ENCODE measurements at places on chromosomes 12 and 14. TPM values are rescaled to one million over a fixed set of nuclear protein-coding genes. Genes with fewer than 3 reads are reported as not detected.

DNA sequence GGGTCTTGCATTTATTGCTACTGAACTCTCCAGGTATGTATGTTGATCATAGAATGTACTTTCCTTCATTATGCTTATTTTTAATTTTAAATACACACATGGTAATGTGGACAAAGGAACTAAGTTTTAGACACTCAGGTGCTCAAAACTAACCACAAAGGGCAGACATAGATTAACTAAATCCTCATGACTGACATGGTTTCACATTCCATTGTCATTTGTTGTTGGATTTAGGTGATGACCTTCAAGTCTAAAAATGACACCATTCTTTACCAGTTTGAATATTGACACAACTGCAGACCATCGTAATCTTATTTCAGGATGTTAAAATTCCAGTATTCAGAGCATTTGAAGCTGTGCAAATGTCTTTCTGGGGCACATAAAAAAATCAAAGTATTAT lies 128.4 kb downstream of the BBS10 start:
- DNase-seq, result no peak

DNA sequence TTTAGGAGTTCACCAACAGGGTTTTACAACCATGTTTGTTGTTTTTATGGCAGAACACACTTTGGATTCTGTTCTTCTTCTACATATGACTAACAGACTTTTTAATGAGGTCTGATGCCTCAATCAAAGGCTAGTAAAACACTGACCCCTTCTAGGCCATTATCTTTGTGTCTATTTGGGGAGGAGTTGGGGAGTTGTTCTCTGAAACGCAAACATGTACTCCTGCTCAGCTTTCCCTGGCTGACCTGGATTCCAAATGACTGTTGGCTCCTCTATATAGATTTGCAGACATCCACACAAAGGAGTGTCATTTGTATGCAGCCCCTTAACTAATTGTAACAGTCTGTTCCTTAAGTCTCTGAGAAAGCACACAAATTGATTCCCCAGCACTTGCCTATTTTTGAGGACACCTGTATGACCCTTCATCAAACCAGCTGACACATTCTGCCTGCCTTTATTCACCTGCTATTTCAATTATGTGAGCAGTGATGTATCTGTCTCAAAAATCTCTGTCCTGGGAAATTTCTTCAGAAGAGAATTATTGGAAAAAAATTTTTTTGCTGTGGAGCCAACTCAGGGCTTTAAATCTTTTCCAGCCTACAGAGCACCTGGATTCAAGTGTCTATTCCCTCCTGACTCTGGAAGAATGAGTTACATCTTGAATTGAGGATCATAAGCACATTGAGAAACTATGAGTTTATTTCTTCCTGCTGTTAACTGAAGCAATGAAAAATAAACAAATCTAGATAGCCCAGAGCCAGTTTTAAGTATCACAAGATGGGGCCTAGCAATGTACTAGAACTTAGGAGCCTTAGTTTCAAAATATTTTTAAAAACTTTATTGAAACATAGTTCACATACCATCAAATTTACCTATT lies 417.2 kb downstream of the RAD51B start:
- no peak for DNase-seq

DNA sequence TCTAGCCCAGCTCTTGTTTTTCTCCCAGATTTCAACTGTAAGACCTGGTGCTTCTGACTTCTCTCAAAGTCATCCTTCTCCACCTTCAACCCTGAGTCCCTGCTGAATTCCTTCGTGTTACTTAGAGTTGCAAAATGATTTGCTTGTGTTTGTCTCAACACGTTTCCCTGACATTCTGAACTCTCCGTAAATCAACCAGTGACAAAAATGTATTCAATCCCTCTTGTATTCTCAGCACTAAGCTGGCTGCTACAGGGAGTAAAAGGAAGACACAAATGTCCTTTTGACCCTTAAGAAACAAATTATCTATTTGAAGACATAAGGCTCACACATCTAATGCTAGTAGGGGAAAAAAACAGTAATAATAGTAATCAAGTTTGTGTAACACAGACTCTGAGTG lies 514.0 kb upstream of the TMPO start:
- no peak for DNase-seq

- peak; percentile 97 for DNase-seq
These were observed 7.7 kb upstream of the LTBP2 start for GRCh38 chr14:74619672-74620131.

- no peak for DNase-seq
These were observed 3.1 kb downstream of the ZBTB42 start for GRCh38 chr14:104803912-104804410.

DNA sequence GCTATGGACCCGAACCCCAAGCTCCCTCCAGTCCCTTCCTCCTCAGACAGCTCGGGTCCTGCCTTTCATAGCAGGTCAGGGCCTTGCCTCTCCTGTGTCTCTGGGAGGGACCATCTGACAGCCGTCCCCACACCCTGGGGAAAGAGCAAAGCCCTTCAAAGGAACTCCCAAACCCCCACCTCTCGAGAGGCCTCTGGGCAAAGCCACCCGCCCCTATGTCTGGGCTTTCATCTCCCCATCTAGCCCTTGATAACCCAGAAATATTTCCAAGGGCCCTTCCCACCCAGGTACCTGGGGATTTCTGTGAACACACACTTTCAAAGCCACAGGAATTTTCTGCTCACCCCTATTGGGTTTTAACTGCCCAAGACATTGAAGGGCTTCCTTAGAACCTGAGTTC lies 32.1 kb downstream of the SNRNP35 start:
- DNase-seq, result no peak

- DNase-seq, result no peak
These were observed 8.4 kb downstream of the ARHGEF25 start for GRCh38 chr12:57619434-57620244.

GRCh38 chr12:11769723-11770514 lies 120.4 kb downstream of the ETV6 start:
- no peak for DNase-seq

GRCh38 chr12:101694986-101695385 lies 2.5 kb upstream of the CHPT1 start:
- no peak for DNase-seq

DNA sequence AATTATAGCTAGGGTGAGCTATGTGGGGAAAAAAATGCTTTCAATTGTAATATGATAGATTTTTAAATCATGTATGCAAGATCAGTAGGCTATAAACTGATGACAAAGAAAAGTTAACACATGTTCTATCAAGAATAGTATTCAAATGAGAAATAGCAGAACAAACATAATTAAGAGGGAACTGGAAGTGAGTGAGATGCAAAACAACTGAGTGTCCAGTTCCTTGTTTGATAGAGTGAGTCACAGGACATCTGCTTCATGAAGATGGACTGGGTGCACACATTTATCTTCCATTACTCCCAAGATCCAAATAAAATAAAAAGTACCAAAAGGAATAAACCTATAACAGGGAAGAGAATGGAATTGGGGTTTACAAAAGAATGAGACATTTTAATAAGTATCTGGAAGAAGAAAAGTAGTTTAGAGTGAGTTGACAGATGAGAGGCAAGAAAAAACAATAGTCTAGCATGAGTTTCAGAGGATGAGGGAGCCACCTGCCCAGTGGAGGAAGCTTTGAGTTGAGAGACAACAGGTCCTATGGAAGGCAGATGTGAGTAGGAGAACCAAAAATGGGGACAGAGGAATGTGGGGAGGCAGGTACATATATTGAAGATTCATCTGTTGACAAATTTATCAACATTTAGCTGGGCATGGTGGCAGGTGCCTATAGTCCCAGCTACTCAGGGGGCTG lies 178.1 kb upstream of the ARHGAP5 start:
- no peak for DNase-seq

DNA sequence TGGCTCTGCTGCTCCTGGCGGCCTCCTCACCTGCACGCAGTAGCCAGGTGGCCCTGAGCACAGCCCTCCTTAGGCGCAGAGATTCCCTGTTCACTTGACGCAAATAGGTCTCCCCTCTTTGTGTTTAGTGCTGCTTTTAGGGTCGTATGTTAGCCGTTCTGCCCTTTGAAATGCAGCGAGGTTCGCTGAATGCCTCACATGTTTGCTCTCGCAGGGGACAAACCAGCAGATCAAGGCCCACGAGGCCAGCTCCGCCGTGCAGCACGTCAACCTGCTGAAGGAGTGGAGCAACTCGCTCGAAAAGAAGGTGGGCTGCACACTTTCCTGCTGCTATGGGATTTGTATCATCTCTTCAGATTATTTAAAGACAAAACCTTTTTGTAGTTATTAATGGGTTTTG lies 31.4 kb upstream of the AMN start:
- DNase-seq, result no peak

- DNase-seq, result no peak
These were observed 219.9 kb downstream of the PPM1H start for GRCh38 chr12:62714774-62715721.

- no peak for DNase-seq
These were observed 770.9 kb upstream of the FOXG1 start for GRCh38 chr14:27995691-27996090.

DNA sequence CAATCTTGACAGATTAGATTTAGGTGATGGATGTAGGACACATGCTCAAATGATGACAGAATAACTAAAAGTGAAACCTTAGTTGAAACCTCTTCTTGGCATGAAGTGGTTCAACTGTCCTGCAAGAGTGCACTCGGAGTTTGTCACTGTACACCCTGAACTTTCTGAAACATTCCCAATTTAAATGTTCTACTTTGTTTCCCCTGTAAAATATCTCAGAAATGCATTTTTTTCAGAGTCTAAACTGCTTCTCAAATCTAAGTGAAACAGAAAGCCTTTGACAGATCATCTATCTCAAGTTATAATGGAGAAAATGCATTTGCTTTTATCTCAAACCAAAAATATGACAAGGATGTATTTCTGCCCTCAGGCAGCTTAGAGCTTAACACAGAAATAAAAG lies 66.0 kb downstream of the BHLHE41 start:
- no peak for DNase-seq

DNA sequence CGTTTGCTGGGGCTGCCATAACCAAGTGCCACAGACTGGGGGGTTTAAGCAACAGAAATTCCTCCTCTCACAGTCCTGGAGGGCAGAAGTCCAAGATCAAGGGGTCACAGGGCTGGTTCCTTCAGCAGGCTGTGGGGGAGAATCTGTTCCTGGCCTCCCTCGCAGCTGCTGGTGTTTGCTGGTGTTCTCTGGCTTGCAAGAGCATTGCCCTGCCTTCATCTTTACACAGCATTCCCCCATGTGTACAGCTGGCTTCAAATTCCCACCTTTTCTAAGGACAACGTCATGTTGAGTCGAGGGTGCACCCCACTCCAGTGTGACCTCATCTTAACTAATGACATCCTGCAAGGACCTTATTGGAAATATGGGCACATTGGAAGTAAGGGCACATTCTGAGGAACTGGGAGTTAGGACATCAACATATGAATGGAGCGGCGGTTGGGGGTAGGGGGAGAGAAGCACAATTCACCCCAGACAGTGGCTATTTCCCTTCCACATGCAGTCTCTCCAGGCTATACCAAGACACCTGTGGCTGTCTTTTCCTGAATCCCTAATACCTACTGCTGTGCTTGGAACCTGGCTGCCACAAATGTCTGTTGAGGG lies 123.6 kb downstream of the FOXN3 start:
- DNase-seq, result no peak

DNA sequence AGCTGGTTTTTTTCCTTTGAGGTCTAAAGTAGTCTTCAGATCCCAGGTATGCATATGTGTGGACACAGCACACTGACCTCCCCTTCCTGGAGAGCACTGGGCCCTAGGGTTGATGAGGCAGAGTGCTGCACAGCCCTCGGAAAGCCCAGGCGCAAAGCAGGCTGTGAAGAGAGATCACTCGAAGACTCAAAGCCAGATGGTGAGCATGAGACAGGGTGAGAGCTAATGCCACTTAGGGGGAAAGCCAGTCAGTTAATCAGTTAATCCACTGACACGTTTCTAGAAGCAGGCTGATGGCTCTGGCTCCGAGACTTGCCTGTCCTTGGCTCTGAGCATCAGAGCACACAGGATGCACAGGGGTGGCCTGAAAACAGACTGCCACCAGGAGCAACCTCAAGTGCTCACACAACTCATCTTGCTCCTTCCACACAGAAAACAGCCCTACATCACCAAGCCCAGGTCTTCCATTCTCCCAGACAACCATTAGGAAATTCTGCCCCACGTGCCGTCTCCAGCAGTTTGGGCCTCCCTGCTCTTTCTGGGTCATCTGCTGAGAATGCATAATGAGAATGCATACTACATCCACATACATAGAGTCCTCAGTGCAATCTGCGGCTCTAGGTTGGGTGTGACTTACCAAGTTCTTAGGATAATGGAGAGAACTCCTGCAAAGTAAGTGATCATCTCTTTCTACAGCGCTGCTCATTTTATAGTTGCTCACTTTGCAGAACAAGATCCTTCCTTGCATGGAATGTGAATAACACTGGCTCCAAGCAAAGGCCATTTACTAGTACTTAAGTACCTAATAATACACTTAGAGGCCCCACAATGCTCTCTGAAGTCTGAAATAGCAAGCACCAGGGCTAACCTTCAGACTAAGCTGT lies 12.0 kb downstream of the AQP6 start:
- DNase-seq, result no peak

DNA sequence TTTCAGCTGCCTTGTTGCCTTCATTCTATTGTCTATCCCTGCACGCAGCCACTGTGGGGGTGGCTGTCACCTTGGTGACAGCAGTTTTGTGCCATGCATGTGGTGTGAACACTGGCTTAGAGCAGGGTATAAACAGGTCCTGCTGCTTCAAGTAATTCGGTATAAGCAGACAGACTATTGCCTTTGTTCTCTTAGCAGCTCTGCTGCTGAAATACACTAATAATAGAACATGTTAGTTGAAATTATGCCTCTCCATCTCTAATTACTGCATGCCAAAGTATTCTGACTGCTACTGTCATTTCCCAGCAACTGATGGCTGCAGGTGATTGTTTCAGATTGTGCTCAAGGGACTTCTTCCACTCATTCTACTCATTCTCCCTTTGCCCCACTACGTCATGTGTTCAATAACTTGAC lies 34.6 kb downstream of the PTPRO start:
- DNase-seq, result no peak

GRCh38 chr12:52312086-52312485 lies 9.1 kb downstream of the KRT83 start:
- DNase-seq, result no peak

- no peak for DNase-seq
These were observed 74.6 kb upstream of the EEA1 start for GRCh38 chr12:93003531-93004239.

DNA sequence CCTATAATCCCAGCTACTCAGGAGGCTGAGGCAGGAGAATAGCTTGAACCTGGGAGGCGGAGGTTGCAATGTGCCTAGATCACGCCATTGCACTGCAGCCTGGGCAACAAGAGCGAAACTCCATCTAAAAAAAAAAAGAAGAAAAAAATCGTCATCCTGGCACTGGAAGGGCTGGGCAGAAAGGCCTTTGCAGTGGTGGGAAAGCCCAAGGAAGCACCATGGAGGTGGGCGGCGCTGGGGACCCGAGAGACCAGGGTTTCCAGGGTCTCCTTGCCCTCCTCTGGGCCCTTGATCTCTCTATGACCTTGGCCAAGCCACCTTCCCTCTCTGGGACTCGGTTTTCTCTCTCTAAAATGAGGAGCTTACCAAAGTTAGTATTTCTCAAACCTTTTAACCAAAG lies 65.4 kb downstream of the LGMN start:
- no peak for DNase-seq

- DNase-seq, result no peak
These were observed 116.6 kb downstream of the SLC35F4 start for GRCh38 chr14:57749267-57749666.

The REP15 gene
- total RNA-seq, result 2.7 TPM

The GPR84 gene
- 2.5 TPM for total RNA-seq

The TULP3 gene
- 19.5 TPM for total RNA-seq

The RARG gene
- total RNA-seq, result 33.4 TPM

The OTOGL gene
- total RNA-seq, result 0.24 TPM
